GM18507 (cell line): ENCODE measurements at places on chromosomes 11 and 22.

DNA sequence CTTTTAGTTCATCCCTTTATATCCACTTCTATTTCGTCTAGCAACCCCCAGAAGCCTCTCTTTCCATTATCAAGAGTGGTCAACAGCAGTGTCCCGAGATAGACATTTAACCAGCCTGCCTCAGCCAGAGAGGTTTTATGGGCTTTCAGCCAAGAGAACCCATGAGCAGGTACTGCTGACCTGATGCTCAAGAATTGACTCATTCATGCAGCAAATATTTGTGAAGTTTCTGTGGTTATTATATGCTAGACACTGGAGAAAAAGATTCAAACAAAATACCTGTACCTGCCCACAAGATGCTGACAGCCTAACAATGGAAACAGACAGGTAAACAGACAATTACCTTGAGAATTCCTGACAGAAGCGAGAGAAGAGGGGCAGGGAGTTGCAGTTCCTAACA, 9.7 kb upstream of the LRRC55 start:
- DNase-seq: no peak

DNA sequence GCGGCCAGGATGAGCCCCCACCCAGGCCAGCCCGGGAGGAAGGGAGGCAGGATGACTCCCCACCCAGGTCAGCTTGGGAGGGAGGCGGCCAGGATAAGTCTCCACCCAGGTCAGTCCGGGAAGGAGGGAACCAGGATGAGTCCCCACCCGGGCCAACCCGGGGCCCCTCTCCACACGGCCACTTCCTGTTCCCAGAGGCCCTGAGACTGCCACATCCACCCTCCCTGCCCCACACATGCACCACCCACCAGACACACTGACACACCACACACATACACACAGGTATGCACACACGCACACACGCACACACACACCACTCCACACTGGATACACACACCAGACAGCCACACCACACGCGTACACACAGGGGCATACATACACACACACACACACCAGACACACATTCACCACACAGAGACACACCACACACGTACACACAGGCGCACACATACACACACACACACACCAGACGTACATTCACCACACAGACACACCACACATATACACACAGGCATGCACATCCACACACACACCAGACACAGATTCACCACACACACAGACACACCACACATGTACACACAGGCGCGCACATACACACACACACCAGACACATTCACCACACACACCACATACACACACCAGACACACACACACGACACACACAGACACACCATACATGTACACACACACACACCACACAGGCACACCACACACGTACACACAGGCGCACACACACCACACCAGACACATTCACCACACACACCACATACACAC, 84.9 kb upstream of the PRR5 start:
- DNase-seq: no peak

- DNase-seq: no peak
Measured at GRCh38 chr22:36144886-36145541, 15.5 kb downstream of the APOL3 start.

- no peak for DNase-seq
Measured at GRCh38 chr22:46043816-46044620, 67.1 kb upstream of the WNT7B start.

GRCh38 chr11:33913991-33914390, 22.1 kb upstream of the LMO2 start:
- no peak for DNase-seq

GRCh38 chr22:47739291-47740015, 977.0 kb downstream of the TBC1D22A start:
- no peak for DNase-seq

- no peak for DNase-seq
Measured at GRCh38 chr11:7531011-7531410, 17.2 kb downstream of the PPFIBP2 start.

- no peak for DNase-seq
Measured at GRCh38 chr11:62190011-62190410, at the start of gene SCGB1D1. TSS of gene SCGB1D1 (plus strand) at chr11:62190216. CDS start at chr11:62190285, 69 bp downstream.

DNA sequence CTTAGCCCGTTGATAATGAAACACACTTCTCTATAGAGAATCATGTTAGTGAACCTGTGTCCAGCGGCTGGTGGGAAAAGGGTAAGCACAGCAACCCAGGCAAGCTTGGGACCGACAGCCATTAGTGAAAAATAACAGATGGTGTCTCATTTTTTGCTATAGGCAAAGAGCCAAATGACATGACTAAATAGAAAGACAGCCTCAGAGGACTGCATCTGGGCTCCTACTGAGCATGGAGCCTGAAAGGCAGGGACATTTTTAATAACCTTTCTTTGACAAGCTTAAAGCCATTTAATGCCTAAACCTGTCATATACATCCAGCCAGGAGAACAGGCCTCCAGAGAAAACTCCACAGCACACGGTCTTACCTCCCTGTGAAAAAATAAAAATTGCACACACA, 67.0 kb downstream of the FANCF start:
- no peak for DNase-seq

DNA sequence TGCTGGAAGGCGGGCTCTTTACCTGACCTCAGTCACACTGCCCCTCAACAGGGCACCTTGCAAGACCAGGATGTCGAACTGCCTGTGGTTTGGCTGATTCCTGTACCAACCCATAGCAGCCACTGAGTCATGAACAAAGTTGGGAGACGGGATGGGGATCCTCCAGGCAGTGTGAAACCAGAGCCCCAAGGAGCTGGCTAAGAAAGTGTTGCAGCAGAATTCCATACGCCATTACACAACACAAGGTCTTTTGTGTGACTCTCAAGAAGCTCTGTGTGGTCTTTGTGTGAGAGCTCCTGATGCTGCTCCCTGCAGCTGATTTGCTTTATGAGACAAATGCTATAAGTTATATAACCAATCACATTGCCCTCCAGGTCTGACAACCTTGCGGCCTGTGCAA, 617.7 kb downstream of the OPCML start:
- DNase-seq: no peak

- DNase-seq: no peak
Measured at GRCh38 chr11:124633355-124633754, 10.7 kb downstream of the TBRG1 start.

DNA sequence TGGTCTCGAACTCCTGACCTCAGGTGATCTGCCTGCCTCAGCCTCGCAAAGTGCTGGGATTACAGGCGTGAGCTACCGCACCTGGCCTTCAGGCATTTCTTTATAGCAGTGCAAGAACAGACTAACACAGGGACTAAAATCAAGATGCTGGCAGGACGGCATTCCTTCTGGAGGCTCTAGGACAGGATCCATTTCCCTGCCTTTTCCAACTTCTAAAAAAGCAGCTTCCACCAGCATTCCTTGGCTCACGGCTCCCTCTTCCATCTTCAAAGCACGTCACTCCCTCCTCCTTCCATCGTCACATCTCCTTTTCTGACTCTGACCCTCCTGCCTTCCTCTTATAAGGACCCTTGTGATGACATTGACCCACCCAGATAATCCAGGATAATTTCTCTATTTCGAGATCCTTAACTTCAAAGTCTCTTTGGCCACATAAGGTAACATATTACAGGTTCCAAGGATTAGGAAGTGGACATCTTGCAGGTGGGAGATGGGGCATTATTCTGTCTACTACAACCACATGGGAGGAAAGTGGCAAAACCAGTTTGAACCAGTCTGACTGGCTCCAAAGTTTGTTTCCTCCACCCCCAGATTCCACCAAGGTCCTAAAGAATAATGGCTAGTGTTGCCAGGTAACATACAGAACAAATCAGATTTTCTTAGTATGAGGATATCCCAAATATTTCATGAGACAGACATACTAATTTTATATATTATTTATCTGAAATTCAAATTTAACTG, 172.5 kb downstream of the MN1 start:
- DNase-seq: no peak

DNA sequence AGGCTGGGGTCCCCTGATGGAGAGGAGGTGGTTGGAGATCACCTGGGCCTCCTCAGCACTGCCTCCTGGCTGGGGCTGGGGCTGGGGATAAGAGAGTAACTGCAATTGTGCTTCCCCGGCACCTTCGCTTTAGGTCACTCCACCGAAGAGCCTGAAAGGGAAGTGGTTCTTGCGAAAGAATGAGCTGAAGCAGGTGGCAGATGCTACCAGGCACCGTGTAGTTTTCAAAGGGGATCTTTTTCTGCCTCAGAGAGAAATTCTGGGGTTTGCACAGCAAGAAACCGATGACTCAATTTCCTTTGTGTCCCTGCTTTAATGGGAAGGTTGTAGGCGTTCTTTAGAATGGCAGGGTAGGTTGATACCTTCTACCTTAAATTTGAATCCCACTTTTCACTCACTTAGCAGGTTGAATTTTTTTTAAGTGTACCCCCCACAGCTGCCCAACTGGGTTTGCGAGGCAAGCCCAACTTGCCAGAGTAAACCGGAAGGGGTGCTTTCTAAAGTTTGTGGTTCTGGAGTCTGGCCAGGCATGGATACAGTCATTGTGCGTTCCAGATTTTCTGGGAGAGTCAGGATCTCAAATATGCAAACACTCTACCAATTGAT, 5.3 kb downstream of the CD44 start:
- DNase-seq: no peak

- no peak for DNase-seq
Measured at GRCh38 chr11:98531576-98531975, 489.2 kb upstream of the CNTN5 start.

DNA sequence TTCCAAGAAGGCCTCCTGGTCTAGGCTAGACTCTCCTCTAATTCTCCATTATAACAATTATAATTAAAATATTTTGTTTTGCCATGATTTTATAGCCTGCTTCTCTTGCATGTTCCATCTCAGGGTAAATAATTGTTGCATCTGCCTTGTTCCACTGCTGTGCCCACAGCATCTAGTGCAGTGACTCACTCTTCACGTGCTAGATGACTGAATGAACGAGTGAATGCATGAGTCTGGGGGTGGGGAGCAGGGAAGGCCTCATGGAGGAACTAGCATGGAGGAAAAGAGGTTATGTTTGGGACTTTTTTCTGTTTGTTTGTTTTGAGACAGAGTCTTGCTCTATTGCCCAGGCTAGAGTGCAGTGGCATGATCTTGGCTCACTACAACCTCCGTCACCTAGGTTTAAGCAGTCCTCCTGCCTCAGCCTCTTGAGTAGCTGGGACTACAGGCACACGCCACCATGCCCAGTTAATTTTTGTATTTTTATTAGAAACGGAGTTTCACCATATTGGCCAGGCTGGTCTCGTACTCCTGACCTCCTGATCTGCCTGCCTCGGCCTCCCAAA, 5.2 kb upstream of the OAF start:
- DNase-seq: no peak

DNA sequence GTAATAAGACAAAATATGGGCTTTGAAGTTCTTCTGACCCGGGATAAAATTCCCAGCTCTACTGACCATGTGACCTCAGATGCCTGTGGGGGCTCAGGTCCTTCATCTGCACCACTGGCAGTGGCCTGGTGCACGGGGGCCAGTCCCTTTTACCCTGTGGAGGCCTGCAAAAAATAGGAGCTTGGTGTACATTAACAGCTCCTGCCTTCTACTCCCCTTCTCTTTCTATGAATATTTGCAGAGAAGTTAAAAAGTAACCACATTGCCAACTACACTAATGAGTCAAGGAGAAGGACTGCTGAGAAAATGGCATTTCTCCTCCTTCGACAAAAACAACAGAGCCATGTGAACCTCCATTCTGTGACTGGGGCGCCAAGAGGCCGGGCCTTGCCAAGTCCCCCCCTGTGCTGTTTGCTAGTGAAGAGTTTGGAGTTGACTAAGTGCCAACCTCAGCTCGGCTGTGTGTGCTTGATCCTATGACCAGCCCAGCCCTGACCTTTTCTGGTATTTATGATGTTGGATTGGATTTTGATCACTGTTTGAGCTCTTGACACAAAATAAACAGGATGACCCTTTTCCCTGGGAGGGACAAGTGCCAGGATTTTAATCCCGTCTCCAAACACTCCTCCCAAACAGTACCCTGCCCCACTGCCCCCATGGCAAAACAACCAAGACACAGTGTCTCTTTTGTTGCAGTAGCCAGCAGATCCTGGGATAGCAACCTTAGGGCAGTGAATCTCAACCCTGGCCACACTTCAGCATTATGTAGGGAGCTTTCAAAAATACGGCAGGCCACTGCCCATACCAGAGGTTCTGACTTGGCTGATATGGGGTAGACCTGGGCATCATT, 380.1 kb downstream of the LARGE1 start:
- no peak for DNase-seq

GRCh38 chr22:36467946-36468345, 13.5 kb downstream of the TXN2 start:
- no peak for DNase-seq
